ENCODE measurements at places on chromosomes 6 and 20. TPM values are rescaled to one million over a fixed set of nuclear protein-coding genes. Genes with fewer than 3 reads are reported as not detected.
A peak's percentile ranks its signal among the peaks of the same experiment; 100 is the strongest.

DNA sequence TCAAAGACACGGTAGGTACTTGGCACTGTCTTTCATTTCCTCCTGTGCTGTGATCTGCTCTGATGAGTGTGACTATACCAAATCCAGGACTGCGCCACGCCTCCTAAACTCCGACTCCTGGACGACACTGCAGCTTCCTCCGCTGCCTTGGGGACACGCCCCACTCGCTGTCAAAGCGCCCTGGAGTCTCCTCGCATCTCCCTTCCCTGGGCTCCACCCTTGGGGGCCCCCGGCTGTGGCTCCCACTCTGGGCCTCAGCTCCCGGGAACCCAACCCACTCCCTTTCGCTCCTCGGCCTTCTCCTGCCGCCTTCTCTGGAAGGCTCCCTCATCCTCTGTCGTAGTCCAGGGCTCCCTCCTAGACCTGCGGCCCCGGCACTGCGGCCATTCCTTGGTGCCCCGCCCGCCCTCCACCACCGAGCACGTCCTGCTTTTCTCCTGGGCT is 61.2 kb downstream of the RSPH3 start:
- DNase-seq = no peak

DNA sequence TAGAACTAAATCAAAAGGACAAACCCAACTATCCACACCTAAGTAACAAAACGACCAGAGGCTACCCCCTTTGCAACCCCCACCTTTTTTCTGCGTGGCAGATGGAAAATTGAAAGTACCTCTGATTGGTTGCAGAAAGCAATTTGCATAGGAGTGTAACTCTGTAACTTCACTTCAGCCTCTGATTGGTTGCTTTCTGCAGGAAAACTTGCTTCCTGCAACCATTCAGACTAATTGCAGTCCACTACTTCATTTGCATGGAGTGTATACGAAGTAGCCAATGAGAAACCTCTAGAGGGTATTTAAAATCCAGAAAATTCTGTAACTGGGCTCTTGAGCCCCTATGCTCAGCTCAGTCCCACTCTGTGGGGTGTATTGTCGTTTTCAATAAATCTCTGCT is 129.1 kb upstream of the OLIG3 start:
- DNase-seq = no peak

- no peak for DNase-seq
Measured at GRCh38 chr6:156660389-156660788, 116.8 kb upstream of the ARID1B start.

GRCh38 chr6:7537565-7538174 is 3.8 kb upstream of the DSP start:
- DNase-seq = no peak

CRISP2 gene
- polyA plus RNA-seq = not detected

DNA sequence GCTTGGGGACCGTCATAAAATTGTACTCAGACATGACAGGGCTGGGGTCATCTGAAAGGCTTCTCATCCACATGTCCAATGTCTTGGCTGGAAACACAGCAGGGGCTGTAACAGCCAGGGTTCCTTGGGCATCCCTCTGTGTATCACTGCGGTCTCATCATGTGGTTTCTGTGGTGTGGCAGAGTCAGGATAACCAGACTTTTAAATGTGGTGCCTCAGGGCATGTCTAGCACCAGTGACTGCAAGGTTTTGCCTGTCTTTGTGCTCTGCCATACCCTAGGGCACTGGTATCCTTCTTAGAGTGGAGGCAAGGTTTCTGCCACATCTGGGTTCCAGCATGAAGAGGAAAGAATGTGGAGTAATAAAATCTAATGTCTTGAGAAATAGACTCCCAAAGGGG is 124.2 kb downstream of the PLEKHG1 start:
- DNase-seq = peak; percentile 19

DNA sequence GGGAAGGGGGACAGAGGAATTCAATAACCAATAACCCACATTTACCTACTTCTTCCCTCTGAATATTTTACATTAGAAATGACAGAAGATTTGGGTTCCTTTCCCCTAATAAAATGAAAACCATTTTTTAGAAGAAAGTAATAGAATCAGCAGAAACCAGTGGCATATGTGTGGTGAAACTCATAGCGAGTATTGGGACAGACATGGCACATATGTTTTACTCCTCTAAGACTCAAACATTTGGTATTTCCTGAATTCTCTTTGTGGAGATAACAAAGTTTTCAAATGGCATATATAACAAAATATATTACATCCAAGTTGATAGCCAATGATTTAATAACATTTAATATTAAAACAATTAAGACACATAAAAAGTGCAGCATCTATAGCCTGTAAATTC is 12.9 kb upstream of the BEND3 start:
- DNase-seq = no peak

GRCh38 chr20:32564921-32565734 is 20.0 kb downstream of the NOL4L start:
- no peak for DNase-seq

- no peak for DNase-seq
Measured at GRCh38 chr20:58659841-58660240, 8.8 kb downstream of the STX16 start.

DNA sequence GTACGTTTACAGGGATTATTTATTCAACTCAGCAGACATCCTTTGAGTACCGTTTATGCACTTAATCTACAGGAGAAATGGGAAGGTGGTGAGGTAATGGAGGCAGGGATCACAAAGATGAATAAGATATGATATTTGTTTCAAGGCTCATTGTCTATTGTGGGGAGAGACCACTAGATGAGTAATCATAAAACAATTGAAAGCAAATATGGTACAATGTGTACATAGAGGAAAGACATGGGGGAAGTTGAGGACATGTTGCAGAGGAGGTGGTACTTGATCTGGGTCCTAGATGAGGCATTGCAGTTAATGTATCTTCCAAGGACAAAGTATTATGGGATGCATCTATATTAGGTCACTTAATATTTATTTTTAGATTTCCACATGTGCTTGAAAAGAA is 13.7 kb upstream of the CDC5L start:
- no peak for DNase-seq

SRXN1 gene
- polyA plus RNA-seq = 54.8 TPM

BEND6 gene
- 9.8 TPM for polyA plus RNA-seq

VWA7 gene
- polyA plus RNA-seq = 0.16 TPM

MCM9 gene
- 1.7 TPM for polyA plus RNA-seq

TCEA2 gene
- polyA plus RNA-seq = 17.3 TPM

CD24 gene
- 0.05 TPM for polyA plus RNA-seq

SLC4A11 gene
- 0.94 TPM for polyA plus RNA-seq

ULBP3 gene
- polyA plus RNA-seq = 6.0 TPM

- DNase-seq = no peak
Measured at GRCh38 chr20:12113468-12114371, 196.0 kb downstream of the BTBD3 start.

GRCh38 chr20:11401988-11402387 is 515.7 kb upstream of the BTBD3 start:
- DNase-seq = no peak
